Heart right ventricle (tissue), 16 donors: ENCODE measurements at places on chromosomes 5 and 9.

DNA sequence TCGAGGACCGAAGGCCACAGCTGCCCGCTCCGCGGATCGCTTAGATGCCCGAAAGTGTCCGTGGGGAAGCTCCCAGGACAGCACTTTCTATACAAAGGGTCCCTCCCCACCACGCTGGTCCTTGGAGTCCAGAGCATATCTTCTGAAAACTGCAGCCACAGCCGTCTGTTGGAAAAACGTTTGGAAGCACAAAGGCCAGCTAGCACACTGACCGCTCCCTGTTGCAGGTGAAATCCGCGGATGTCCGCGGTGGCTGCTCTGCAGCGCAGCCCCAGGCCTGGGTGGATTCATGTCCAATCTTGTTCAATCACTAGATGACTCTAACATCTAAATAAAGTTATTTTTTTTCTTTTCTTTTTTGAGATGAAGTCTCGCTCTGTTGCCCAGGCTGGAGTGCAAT is 32.8 kb upstream of the FANCC start:
- no peak for DNase-seq

DNA sequence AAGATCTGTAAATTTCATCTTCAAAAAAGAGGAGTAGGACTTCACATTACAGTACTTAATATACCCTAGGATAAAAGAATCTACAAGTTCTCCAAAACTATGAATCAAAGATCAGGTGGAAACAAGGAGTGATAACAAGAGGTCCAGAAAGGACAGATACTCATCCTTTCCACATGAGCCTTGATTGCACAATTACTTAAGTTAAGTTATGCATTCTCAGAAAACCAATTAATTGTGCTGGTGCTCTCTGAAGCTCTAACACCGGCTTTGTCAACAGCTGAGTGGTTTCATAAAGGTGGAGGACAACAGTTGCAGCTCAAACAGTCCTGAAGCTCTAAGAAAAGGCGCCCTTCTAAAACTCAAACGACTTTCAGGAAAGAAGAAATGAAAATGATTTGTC is 251.9 kb downstream of the BNC2 start:
- no peak for DNase-seq

DNA sequence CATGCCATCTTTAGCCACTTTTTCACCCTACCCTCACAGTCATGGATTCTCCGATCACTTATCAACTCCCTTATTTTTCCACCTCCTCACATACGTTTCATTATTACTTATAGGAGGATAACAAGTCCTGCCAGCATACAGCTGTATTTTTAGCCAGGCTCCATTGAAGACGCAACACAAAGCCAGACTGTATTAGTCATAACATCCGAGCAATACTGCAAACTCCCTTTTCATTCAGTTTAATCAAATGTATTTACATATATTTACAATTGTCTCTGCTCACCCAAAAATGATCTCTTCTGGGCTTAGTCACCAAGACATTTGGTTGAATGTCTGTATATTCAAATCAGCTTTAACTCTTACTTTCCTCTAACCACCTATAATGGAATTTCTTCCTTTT is 126.4 kb upstream of the PRLR start:
- DNase-seq, result no peak

GRCh38 chr5:137734331-137734730 is 1.6 kb downstream of the KLHL3 start:
- DNase-seq, result no peak
